ENCODE measurements at places on chromosomes 13 and 19.

DNA sequence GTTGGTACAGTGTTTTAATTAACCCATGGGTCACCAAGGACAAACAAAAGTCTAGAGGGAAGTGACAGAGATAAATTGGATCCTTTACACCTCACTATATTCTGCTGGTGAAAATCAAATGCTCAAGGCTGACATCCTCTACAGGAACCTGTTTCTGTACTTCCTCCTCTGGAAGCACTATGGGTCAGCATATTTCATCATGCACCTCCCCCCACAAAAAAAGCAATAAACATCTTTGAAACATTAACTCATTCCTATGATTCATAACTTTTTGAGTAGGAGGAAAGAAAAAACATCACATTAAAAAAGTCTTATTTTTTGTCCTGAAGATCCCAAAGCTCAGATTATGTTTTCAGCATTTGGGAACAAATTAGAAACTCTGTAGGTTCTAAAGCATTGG, 588.3 kb upstream of the SGCG start:
- DNase-seq = no peak

DNA sequence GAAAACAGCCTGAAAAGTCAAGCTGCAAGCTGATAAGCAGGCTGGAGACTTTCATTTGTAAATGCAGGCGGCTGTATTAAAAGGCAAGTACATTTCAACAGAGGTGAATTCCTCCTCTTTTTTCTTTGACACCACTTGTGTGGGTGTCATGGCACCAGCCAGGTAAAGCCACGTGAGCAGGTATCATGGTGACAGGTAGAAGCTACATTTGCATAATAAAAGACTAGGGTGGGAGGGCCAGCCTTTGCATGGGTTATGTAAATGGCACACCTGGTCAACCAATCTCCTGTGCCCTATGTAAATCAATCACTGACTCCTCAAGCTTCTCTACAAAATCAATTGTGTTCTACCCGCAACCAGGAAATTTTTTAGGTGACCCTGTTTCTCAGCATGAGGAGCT, 68.2 kb downstream of the ZNF100 start:
- no peak for DNase-seq

DNA sequence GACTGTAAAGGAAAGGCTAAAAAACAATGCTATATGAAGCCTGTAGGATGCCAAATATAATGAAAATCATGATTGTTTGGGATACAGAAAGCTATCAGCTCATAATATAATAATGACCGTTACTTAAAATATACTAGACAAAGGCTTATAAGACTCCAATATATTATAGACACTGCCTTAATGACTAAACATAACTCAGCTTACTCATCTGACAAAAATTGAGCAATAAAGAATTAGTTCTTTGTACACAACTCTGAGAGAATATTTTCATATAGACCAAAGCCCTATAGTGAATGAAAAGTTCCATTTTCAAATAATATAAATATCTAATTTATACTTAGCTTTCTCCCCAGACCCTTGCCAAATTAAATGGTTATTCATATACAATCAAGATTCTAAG, 283.3 kb downstream of the DIAPH3 start:
- no peak for DNase-seq

GRCh38 chr13:31945202-31945961, 86.2 kb upstream of the FRY start:
- DNase-seq = no peak

DNA sequence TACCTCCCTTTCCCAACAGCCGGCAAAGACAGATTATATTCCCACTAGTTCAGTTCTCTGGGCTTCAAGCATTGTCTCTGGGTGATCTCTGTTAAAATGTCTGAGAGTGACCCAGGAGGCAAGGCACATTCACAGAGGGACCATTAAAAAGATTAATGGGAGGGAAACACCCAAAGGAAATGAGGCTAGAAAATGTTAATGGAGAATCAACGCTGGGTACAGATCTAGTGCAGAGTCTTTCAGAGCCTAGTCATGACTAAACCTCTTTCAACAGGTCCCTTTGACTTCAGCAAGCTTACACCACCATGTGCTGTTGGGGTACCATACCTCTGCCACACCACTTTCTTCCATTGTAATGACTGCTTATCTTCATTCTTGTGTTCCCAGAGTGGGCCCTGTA, 358.6 kb downstream of the DCT start:
- DNase-seq = no peak

DNA sequence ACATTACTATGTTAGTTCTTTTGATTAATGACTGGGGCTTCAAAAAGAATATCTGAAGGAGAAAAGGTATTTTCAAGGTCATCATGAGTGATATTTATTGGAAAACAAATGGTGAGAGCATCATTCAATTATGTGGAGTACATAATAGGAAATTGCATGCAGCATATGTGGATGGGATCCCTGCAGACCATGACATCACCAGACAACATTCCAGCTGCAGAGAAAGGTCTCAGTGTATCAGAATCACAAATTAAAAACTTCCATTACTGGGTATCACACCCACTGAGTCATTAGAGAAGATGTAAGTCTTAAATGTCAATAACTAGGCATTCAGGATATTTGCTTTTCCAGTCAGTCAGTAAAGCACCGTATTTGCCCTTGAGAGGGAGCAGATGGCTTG, 574.4 kb upstream of the SLC10A2 start:
- no peak for DNase-seq

- no peak for DNase-seq
These were observed 37.5 kb upstream of the SLITRK1 start for GRCh38 chr13:83919775-83920174.

DNA sequence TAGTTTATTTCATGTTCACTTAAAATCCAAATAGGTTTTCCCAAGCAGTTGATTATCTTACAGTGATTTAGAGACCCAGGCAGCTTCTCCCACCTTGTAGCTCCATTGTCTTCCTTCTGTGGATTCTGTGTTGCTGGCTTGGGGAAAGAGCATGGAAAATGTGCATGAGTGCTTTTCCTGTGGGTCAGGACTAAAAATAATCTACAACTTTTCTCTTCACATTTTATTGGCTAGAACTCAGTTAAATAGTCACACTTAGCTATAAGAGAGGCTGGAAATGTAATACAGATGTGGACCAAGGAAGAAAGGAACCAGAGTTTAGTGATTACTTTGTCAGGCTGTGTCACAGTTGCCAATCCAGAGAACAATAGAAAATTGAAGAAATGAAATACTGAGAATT, 198.8 kb downstream of the NBEA start:
- DNase-seq = no peak

- no peak for DNase-seq
These were observed 6.0 kb downstream of the RNASEH2B start for GRCh38 chr13:50915565-50915964.

GRCh38 chr19:6352381-6353165, 8.8 kb upstream of the CLPP start:
- no peak for DNase-seq

DNA sequence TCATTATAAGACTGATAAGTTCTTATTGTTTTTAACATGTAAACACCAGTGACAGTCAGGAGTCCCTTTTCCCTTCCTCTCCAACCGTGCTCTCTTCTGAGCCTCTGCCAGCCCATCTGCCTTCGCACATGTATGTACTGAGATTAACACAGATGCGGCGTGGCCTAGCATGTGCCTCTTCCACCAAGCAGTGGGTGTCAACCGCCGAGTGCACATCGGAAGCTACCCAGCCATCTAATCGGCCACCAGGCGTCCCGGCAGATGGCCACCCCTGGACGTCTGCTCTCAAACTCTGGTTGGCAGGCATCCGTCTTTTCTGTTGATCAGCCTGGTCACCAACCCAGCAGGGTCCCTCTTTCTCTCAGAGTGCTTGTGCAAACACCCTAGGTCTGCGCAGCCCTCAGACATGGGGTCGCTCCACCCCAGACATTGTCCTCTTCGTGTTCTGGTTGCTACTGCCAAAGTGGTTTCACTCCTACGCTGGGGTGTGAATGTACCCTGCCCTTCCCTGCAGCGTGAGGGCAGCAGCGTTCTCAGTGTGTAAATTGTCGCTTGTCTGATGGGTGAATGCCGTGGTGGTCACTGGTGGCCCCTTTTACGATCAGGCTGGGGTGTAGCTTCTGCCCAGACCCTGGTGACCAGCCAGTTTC, 57.7 kb upstream of the LDLR start:
- no peak for DNase-seq

DNA sequence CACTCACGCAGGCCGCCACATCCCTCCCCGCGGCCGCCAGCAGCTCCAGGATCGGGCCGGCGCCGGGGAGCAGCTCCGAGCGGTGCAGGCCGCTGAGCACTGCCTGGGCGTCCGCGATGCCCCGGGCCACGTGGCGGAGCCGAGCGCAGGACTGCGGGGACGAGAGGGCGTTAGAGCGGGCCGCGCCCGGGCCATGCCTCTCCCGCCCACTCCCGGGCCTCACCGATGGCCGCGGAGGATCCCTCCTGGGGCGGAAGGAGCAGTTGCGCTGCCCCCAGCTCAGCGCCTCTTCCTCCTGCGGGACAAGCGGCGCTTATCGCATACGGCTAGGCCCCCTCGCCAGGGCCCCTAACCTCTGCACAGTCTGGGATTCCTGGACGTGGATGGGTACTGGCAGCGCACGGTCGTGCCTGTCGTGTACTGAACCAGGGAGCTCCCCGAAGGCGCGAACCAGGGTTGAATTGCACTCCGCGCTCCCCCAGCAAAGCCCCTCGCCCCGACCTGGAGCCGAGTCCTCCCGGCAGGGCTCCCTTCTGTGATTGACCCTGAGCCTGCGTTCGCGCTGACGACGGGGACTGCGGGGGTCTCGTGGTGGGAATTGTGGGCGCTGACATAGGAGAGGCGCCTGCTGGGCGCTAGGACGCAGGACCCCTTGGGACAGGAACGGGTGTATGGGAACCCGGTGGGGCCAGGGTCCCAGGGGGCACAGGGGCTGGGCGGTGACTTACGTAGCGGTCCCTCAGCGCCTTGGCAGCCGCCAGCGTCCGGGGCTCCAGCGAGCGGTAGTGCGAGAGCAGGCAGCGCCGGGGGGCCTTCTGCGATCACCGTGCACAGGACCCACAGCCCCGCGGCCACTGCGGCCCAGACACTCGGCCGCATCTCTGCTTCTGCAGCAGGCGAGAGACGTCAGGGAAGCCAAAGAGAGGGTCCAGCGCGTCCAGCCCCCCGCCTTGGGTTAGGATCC, 673 bp downstream of the IFNL4 start:
- no peak for DNase-seq

DNA sequence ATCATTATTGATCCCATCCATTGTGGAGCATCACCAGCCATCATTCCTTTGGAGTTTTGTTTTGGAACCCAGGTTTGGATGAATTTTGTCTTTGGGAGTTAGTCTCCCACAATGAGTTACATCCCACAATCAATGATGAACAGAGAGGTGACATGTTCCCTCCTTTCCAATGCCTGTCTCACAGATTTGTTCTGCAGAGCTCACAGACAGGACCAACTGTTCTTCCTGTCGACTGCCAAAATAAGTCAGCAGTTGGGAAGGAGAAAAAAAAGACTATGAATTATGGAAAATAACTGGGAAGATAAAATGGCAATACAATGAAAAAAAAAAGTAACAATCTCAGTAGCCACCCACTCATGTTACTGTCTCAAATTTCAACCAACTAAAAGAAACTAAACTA, 489.1 kb downstream of the MYO16 start:
- no peak for DNase-seq

DNA sequence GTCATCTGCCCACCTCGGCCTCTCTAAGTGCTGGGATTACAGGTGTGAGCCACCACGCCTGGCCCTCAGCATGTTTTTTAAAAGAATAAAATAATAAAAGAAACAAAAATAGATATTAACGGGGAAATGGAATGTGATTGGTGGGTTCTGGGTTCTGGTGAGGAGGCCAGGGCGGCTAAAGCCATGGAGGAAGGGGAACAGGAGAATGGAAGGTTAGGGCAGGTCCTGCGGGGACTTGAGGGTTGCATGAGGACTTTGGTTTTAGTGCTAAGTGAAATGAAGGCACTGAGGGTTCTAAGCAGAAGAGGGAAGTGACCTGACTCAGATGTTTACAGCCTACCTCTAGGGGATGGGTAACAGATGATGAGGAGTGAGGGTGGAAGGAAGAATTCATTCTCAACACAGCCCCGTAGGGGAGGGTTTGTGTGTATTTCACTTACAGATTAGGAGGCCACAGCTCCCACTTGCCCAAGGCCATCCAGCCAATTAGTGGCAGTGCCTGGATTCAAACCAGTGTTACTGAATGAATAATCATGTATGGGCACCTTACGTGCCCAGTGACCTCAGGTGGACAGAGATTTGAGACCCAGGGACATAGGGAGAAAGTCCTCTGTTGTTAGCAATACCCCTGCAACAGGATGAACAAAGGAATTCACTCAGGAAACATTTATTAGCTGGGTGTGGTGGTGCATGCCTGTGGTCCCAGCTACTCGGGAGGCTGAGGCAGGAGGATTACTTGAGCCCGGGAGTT, 6.7 kb upstream of the MRPL4 start:
- no peak for DNase-seq

- no peak for DNase-seq
These were observed 58.8 kb downstream of the COL4A2 start for GRCh38 chr13:110365876-110366275.

GRCh38 chr13:97932036-97932435, 21.4 kb upstream of the IPO5 start:
- DNase-seq = no peak

- DNase-seq = no peak
These were observed 151.3 kb downstream of the LMO7 start for GRCh38 chr13:75787249-75787928.

DNA sequence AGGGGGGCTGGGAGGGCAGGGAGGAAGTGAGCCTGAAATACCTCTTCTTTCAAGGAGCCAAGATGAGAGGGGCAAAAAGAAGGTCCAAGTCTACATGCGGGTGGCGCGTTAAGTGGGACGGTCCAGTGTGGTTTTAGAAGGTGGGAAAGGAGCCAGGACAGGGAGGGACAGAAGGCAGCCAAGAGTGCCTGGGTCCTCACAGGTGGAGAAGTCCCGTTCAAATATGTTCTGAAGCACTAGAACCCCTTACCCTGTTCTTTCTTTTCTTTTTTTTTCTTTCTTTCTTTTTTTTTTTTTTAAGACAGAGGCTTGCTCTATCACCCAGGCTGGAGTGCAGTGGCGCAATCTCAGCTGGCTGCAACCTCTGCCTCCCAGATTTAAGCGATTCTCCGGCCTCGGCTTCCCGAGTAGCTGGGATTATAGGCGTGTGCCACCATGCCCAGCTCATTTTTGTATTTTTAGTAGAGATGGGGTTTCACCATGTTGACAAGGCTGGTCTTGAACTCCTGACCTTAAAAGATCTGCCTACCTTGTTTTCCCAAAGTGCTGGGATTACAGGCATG, 7.4 kb downstream of the CAMSAP3 start:
- DNase-seq = no peak

DNA sequence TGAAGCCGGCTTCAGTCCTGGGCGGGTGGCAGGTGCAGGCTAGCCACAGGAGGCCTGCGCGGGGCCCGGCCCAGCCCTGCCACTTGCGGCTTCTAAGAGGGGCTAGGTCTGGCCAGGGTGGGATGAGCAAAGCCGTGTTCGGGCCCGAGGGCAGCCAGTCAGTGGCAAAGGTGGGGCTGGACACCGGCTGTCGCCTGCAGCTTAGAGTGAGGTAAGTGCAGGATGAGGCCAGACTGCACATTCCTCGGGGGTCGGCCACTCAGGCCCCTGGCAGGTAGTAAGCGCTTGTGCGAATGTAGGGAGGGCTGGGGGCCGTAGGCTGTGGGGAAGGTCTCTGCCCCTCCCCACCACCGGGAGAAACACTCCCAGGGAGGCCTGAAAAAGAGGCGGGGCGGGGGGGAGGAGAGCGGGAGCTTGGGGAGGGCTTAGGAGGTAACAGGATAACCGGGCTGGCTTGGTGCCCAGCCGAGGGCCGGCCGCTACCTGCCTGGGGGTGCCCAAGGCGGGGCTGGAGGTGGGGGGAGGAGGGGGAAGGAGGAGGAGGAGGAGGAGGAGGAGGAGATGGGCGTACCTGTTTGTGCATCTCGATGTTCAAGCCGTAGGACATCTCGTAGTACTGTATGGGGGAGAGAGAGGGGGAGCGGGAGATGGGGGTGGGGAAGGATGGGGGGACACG, 6.4 kb downstream of the TLE5 start:
- DNase-seq = no peak

All from stimulated activated CD8-positive, alpha-beta memory T cell treated with anti-CD3 and anti-CD28 coated beads, Interleukin-4, amount 100 ng/mL, for 48 hours (primary cell).